ENCODE measurements at places on chromosomes 11 and 22.

DNA sequence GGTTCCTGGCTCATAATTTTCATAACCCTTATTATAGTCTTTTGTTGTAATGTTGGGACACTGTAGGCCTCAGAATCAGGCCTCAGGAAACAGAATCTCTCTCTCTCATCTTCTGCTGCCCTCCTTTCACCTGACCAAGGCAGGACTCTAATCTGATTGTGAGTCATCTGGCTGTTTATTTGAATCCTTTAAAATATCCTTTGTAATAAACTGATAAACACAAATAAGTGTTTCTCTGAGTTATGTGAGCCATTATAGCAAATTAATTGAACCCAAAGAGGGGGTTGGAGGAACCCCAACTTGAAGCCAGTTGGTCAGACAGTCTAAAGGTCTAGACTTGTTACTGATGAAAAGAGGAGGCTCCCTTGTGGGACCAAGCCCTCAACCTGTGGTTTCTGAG, 30.6 kb downstream of the ACER3 start:
- no peak for DNase-seq

- no peak for DNase-seq
Observed at GRCh38 chr22:38404419-38404818, 50.6 kb downstream of the KCNJ4 start.

DNA sequence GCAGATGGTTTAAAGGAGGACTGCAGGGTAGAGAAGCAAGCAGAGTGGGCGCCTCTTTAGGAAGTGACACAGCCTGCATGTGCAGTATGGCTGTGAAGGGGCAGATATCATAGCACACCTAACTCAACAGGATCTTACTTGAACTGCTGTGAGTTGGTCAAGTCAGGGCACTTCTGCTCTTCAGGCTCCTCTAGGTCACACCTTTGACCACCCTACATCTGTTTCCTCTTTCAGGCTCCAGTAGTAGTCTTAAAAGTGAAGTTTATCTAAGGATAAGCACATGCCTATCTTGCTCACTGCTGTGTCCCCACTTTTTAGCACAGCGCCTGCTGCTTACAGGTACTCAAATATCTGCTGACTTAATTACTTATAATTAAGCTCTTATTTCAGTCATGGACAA, 6.5 kb downstream of the MRPL16 start:
- no peak for DNase-seq

DNA sequence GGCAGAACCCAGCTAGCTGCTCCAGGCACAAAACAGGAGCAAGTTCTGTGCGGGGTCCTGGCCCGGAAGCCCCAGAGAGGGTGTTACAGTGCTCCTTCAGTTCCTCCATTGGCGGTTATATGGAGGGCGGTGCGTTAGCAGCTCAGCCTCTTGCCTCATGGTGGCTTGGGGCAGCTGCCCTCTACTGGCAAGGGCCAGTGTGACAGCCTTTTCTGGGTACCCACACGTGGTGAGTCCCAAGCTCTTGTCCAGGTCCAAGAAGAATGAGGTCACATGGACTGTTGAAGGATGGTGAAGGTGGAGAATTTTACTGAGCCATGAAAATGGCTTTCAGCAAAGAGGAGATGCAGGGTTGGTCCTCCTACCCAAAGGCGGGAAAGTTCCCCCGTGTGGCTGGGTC, 100.5 kb downstream of the WT1 start:
- DNase-seq: no peak

DNA sequence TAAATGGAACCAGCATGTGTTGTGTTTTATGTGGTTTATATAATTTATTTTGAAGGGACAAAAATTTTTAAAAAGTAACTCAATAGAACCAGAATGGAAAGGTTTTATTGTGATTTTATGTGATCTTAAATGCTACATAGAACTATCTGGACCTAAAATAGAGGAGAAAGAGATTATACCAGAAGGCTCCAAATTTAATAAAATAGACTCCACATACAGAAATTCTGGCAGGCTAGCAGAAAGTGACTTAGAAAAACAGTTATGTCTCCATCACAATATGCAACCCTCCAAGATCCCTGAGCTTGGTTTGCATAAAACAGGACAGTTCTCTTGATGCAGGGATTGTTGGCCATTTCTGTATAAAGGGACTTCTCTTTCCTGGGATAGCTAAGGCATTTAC, 107.9 kb downstream of the BBOX1 start:
- no peak for DNase-seq
